Skeletal muscle cell (primary cell): ENCODE measurements at places on chromosomes 3 and 15.

- peak; percentile 36 for DNase-seq
These were observed 140.8 kb downstream of the SMAD6 start for GRCh38 chr15:66842710-66843441.

DNA sequence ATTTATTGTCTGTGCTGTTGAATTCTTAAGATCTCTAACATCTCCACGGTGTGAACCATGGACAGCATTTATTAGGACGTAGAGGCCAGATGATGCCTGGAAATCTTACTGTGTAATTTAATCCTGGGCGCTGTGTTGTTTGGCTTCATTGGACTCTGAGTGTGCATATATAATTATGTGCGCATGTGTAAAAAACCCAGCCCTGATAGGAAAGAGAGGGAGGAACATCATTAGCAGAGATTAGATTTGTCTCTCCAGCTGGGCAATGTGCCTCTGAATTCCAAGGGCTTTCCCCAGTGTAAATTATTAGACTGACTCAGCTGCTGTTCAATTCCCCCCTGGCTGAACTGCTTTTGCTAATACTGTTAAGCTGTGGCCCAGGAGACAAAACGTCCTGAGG is 39.6 kb downstream of the MAP3K13 start:
- peak; percentile 47 for DNase-seq

GRCh38 chr3:55416331-55416821 is 70.7 kb downstream of the WNT5A start:
- DNase-seq = peak; percentile 75

GRCh38 chr15:99976811-99977271 is 243.6 kb upstream of the LYSMD4 start:
- peak; percentile 41 for DNase-seq

- no peak for DNase-seq
These were observed 883.5 kb downstream of the IGSF11 start for GRCh38 chr3:118151164-118151563.
